ENCODE measurements at places on chromosomes 4 and X.

DNA sequence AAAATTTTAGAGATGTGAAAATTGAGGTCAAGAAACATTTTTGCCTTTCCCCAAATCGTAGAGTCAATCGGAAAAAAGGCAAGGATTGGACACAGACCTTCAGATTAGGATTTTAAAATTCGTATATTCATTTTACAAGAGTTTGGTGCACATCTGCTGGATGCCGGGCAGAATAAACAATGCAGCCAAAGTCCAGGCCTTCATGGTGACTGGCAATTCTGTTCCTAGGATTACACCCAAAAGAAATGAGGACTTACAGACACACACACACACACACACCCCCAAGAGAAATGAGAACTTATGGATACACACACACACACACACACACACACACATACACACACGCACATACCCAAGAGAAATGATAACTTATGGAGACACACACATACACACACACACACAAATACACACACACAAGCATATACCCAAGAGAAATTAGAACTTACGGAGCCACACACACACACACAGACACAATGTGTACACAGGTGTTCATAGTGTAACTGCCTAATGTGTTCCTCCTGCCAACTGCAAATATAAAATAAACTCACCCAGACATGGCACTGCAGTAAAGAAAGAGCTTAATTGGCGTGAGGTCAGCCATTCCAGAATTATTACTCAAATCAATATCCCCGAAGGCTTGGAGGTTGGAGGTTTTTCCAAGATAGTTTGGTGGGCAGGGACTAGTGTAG is 165.7 kb upstream of the STS start:
- no peak for DNase-seq

GRCh38 chrX:4225086-4225485 is 511.6 kb upstream of the PRKX start:
- no peak for DNase-seq

- no peak for DNase-seq
These were observed 262.6 kb downstream of the CHIC1 start for GRCh38 chrX:73825569-73825968.

GRCh38 chrX:8738588-8739189 is 6.8 kb upstream of the ANOS1 start:
- DNase-seq: no peak

GRCh38 chrX:71870208-71871098 is 40.2 kb upstream of the NHSL2 start:
- no peak for DNase-seq

- DNase-seq: no peak
These were observed 89.6 kb downstream of the SORCS2 start for GRCh38 chr4:7281691-7282665.

- no peak for DNase-seq
These were observed 26.6 kb upstream of the CD99 start for GRCh38 chrX:2664502-2664901.

GRCh38 chr4:24521544-24521943 is 62.8 kb downstream of the DHX15 start:
- DNase-seq: no peak

DNA sequence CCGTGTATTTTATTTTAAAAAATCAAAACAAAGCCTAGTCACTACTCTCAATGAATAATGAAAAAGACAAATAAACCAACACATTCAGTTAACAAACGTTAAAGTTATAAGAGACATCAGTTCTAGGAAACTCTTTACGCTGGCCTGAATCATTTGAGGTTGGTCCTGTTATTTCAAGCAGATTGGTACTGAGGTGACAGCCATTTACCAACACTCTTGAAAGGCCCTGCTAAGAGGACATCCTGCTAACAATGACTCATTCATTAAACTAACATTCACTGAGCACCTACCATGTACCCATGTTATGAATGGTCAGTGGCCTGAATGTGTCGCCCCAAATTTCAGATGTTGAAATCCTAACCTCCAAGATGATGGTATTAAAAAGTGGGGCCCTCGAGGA is 57.1 kb upstream of the ADGRG2 start:
- no peak for DNase-seq

GRCh38 chr4:177263818-177264217 is 45.9 kb upstream of the NEIL3 start:
- no peak for DNase-seq

DNA sequence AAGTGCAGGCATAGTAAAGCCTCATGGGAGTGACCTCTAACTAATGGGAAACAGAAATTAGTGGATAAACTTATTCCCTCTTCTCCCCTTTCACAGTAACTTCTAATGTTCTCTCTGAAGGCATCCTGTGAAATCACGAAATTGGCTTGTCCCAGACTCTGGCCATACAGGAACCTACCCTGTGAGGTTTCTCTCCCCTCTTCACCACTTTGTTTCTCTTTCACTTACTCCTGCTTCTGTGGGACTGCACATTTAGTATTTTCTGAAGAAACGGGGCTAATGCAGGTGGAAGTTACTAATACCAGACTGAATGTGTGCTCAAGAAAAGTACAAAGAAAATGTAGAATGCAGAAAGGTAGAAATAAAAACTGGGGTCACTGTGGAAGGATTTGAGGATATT is 20.0 kb downstream of the ZNF330 start:
- DNase-seq: no peak

GRCh38 chr4:1928356-1929239 is 57.4 kb downstream of the NSD2 start:
- DNase-seq: no peak

DNA sequence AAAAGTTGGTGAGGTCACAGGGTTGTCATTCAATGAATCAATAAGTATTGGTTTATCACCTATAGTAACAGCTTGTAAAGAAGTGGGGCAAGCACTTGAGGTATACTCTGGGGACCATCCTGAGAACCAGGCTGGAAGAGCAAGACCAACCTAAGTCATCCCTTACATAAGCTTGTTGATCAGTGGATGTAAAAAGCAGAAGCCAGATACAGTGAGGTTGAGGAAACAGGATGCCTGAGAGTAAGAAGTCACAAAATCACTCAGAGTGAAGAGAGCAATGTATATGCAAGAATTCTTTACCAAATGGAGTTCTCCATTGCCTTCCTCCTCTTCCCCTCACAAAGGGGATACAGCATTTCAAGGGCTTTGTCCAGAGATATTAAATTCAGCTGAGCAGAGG is 76.3 kb upstream of the PACRGL start:
- no peak for DNase-seq

DNA sequence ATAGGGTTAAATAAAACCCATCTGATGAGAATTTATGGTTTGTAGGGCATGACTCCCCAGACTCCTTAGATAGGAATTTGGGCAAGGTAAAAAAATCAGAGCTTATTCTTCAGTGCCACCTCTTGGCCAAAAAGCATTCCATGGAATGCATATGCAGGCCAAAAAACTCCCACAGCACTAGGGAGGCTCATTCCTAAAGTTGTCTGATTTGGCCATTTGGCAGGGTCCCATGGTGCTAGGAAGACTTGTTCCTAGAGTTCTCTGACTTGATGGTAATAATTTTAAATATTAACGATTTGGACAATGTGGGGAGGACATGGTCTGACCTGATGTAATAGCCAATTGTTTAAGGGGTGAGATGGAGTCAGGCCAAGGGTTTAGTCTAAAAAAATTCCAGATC is 93.0 kb downstream of the SPIN4 start:
- no peak for DNase-seq

GRCh38 chrX:152601848-152602616 is 35.7 kb upstream of the GABRQ start:
- no peak for DNase-seq

GRCh38 chr4:80271801-80272200 is 5.3 kb downstream of the FGF5 start:
- no peak for DNase-seq

- DNase-seq: no peak
These were observed 24.6 kb downstream of the PIGG start for GRCh38 chr4:523601-524000.

DNA sequence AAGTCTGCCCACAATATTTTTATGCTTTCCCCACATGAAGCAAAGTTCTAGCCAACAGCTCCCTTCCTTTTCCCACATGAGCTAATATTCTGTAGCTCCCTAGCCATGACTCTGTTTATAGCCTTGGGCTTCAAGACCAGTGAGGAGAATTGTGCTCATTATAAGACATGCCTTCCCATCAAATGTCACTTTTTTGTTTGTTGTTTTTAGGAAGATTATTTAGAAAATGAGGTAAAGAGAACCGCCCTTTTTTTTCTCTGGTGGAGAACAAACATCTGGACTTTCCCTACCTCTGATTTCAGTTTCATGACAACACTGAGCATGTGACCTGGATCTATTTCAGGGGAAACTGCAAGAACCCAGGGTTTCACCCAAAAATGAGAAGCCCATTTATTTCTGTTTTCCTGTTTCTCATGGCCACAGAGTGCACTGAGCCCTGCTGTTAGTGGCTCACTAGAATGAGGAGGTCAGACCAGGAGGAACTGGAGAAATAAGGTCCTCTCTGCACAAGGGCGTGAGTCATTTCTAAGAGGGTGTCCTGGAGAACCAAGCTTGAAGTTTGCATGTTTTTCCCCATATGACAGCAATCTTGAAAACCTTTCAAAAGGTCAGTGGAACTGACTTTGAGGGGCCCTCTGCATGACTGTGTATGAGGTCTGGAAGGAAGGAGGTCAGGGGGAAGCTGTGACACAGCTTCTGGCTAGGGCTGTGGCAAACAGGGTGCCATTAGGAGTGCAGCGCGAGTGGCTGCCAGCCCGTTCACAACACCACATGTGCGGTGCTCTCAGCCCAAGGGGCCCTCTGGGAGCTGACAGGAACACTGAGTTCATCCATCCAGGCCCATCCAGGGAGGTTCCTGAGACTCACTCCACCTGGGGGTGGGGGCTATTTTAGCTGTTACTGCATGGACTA is 55.2 kb downstream of the CHST7 start:
- DNase-seq: no peak

DNA sequence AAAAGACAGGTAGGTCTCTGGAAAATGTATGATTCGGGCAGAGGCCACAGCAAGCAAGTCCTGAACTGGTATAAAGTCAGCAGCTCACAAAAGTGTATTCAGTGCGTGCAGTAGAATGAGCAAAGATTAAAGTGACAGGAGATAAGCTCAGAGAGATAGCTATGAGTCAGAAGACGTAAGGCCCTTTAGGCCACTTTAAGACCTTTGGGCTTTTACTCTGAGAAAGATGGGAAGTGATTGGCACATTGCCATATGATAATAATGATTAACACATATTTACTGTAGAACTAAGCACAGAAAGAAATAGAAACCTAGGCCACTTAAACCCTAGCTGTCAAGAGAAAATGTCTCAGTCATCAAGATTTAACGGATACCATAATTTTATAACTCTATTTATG is 51.7 kb downstream of the TBCK start:
- DNase-seq: no peak

GRCh38 chr4:152989554-152989970 is 53.4 kb downstream of the FHDC1 start:
- no peak for DNase-seq

DNA sequence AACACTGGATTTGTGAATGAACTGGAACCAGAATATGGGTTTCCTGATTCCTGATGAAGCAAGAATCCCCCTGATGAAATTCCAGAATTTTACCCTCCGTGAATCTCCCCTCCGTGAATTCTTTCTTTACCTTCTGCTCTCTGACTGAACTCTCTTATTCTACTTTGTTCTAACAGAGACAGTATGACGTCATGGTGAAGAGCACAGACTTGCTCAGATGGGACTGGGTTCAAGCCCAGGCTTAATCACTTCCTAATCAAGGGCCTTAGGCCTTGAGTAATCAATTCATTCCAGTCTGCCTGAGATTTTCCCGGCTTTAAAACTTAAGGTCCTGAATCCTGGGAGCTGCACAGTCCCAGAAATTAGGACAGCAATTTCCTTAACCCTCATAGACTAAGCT is 64.5 kb downstream of the IQCM start:
- DNase-seq: no peak

DNA sequence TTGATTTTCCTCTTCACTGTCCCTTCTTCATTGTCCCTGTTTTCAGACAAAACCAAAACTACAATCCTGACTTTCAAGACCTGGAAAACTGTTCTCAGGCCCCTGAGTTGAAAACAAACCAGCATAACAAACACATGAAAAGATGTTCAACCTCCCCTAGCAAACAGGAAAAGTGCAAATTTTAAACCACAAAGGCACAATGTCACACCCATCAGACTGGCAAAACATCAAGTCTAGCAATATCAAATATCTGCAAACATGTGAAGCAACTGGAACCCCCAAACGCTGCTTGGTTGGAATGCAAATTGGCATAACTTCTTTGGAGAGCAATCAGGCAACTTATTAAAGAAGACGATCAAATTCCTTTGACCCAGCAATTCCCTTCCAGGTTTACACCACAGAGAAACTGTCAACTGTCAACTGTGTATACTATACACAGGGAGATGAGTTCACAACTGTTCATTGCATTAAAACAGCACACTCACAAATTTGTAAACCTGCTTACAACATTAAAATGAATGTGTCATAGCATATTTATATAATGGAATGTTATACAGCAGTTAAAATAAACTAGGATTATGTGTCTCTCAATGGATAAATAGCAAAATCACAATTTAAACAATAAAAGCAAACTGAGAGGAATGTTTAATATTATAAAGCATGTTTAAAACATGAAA is 7.0 kb downstream of the USP46 start:
- DNase-seq: no peak

- DNase-seq: no peak
These were observed 44.5 kb downstream of the MGST2 start for GRCh38 chr4:139710073-139710472.

- DNase-seq: no peak
These were observed 21.4 kb downstream of the MAGEB17 start for GRCh38 chrX:16188687-16189086.

DNA sequence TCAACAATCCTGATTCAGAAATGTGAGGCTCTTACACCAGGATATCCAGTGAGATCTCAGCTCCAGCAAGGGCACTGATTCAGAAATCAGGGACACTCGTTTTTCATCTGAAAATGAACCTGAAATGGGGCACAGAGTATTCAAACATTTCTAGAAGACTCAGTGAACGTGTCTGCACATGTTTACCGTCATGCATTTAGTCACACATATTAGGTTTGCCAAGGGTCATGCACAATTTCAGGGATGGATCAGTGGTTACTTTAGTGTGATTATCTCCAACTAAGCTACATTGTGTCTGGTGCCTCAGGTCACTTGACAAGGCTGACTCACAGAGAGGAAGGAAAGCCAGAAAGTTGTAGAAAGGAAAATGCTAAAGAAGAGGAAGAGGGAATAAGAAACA is 33.6 kb upstream of the SPANXN2 start:
- no peak for DNase-seq

GRCh38 chr4:82848706-82849105 is 42.2 kb downstream of the SEC31A start:
- DNase-seq: no peak
